ENCODE measurements at places on chromosomes 6 and 20.

DNA sequence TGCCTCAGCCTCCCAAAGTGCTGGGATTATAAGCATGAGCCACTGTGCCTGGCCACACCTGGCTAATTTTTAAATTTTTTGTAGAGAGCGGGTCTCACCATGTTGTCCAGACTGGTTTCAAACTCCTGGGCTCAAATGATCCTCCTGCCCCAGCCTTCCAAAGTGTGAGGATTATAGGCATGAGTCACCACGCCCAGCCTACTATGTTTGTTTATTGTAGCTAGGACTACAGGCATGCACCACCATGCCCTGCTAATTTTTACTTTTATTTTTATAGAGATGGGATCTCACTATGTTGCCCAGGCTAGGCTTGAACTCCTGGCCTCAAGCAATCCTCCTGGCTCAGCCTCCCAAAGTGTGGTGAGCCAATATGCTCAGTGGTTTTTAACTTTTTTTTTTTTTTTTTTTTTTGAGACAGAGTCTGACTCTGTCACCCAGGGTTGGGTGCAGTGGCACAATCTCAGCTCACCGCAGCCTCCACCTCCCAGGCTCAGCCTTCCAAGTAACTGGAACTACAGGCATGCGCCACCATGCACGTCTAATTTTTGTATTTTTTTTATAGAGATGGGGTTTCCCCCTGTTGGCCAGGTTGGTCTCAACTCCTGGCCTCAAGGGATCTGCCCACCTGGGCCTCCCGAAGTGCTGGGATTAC is 12.0 kb upstream of the DDX43 start:
- DNase-seq = no peak

DNA sequence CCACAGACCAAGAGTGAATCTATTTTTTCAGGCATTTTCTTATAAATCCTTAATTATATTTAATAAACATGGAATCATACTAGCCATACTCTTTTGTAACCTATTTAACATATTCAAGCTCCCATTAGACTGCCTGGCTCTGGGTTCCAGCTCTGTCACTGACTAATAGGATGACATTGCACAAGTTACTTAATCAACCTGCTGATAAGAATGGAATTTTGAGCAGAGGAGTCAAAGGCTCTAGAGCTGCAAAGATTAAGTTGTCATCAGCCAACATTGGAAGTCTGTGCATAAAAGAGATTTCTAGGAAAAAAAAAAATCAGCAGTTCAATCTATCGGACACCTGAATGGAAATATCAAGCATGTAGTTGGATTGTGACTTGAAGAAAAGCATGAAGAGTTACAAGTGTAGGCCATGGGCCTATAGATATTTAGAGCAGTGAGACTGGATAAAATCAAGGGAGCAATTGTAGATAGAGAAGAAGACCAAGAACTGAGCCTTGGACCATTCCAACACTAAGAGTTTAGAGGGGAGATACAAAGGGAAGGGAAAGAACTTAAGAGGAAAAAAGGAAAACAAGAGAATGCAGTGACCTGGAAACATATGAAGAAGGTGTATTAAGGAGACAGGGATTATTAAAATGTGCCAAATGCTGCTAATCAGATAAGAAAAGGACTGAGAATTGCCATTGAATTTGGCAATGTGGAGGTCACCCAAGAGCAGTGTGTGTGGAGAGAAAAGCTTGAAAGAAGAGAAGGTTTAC is 11.0 kb upstream of the HINT3 start:
- DNase-seq = no peak

DNA sequence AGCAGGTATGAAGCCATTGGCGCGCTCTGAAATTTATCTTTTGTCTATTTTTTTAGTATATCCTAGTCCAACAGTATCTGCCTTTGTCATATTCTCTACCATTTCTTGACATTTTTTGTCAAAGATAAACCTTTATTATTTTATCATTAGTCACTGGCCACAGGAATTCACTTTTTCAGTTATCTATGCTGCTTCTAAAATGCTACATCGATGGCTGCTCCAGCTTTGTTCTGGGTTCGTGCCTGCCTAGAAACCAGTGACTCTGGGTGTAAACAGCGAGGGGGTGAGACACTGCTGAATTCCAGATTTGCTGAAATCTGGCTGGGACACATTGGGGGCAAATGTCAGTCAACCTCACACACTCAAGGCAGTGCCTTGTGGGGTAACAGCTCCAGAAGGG is 193.4 kb downstream of the CDC5L start:
- DNase-seq = no peak

- no peak for DNase-seq
These were observed 27.3 kb upstream of the STX16 start for GRCh38 chr20:58623579-58624473.

GRCh38 chr6:34524971-34525370 is 31.2 kb downstream of the SPDEF start:
- DNase-seq = no peak

GRCh38 chr6:126199466-126199865 is 140.4 kb upstream of the CENPW start:
- no peak for DNase-seq

DNA sequence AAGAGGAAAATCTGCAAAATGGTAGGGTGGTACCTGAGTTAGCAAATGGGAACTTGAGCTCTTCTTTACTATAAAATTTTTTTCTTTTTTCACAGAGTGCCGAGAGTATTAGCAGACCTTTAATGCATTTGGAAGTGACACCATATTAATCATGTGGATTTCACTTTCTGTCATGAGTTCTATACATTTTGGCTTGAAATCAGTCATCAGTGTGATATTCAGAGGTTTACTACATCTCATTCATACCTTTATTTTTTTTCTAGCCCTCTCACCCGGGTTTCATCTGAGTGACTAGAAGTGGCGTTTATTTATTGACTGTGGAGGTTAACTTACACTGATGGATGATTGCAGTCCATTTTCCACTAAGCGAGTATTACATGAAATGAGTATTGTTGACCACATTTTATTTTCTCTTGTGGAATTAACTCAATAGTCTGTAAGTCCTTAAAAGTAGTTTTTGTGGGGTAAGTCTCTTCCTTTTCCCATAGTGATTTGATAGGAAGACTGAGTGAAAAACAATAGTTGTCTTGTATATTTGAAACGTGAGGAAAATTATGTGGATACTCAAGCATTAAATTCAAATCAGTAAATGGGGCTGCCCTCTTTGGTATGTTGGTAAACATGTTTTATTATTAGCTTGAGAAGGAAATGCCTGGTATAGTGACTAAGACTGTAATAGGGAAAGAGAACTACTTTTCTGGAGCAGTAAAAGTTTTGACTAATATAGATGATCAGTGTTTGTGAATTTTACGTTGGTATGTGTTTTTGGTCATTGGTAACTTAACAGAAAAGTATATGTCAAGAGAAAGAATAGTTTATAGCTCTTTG is 55.5 kb downstream of the JARID2 start:
- no peak for DNase-seq

GRCh38 chr6:130852844-130853554 is 25.8 kb downstream of the SMLR1 start:
- no peak for DNase-seq

GRCh38 chr20:11207749-11208502 is 534.1 kb upstream of the JAG1 start:
- DNase-seq = no peak

- DNase-seq = no peak
These were observed 9.5 kb upstream of the DTNBP1 start for GRCh38 chr6:15672291-15672690.

- DNase-seq = no peak
These were observed 3.8 kb downstream of the EFHC1 start for GRCh38 chr6:52423971-52424381.

GRCh38 chr6:43060034-43060754 is 763 bp downstream of the KLC4 start:
- DNase-seq = no peak

DNA sequence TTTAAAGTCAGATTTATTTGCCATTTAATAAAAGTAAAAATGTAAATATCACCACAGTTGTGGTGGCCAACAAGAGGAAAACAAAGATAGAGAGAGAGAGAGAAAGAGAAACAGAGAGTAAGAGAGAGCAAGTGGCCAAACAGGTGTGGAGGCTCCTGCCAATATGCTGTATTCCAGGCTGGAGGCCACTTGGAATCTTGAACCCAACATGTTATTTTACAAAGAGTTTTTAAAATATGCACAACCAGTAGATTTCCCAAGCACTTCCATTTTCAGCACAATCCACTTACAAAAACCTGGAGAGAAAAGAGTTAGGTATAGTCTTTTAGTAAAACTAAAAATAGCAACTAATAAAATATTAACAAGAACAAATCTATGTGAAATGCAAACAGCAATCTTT is 1323.1 kb upstream of the CITED2 start:
- no peak for DNase-seq

GRCh38 chr20:14498772-14499171 is 161.4 kb upstream of the FLRT3 start:
- no peak for DNase-seq

- no peak for DNase-seq
These were observed 60.2 kb downstream of the CEBPB start for GRCh38 chr20:50250679-50251382.

DNA sequence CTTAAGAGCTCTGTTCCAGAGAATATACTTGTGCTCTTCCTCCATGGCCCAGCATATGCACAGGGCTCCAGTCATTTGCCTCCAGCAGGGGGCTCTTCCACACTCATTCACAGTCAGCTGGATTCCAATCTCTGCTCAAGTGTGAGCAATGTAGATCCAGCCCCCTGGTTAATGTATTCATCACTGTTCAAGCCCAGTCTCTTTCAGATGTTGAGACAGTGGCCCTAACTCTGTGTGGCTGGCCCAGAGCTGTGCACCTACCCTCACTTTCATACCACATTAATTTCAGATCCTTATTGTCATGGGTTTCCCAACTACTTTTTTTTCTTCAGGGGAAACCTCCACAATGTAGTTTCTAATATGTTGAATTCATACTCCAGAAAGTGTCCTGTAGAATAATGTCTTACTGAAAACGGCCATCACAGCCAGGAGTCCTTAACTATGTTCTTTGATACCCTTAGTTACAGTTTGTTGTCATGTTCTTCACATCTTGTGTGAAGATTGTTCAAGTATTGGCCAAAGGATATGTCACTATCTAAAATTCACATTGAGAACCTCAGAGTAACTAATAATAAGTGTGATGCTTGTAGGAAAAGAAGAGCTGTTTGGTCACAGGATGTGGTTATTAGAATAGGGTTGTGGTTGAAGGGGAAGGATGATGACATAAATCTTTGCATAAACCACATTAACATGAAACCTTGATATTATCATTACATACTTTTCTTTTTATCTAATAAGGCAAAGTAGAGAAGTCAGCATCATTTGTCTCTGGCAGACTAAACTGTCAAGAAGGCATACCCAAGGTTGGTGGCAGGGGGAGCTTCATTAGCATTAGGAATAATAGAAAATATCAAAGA is 14.4 kb upstream of the HLA-DQA1 start:
- DNase-seq = peak; percentile 22

DNA sequence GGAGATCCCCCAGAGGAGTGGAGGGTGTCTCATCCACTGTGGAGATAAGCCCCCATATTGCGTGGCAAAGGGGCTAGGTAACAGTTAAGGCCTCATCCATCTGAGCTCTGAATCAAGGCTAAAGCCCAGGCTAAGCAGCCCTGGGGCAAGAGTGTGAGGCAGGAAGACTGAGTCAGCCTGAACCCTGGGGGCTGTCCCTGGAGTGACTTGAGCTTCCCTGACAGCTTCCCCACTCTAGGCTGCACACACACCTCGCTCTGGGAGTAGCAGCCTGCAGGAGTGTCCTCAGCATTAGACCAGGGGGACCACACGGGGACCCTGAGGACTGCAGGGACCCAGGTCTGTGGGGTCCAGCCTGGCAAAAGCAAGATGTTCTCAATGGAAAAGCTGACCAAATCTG is 27.9 kb downstream of the UBD start:
- peak; percentile 33 for DNase-seq

- DNase-seq = peak; percentile 91
These were observed 60.3 kb upstream of the HFE start for GRCh38 chr6:26026833-26027490.

GRCh38 chr20:47665221-47665991 is 119.9 kb downstream of the SULF2 start:
- DNase-seq = no peak

DNA sequence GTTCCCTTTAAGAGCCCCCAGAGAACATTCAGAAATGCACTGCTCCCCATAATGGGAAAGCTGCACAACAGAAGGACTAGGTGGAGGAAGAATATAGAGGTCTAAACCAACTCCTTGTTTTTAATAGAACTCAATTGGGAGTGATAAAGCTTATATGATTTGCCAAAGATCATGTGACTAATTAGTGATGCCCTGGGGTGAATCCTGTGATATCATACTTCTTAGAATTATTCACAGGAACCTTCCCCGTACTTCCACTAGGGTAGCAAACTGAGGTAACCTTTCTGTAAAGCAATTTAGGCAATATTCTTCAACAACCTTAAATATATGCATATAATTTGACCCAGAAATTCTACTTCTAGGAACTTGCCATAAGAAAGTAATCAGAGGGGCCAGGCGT is 84.4 kb downstream of the TFAP2A start:
- no peak for DNase-seq

DNA sequence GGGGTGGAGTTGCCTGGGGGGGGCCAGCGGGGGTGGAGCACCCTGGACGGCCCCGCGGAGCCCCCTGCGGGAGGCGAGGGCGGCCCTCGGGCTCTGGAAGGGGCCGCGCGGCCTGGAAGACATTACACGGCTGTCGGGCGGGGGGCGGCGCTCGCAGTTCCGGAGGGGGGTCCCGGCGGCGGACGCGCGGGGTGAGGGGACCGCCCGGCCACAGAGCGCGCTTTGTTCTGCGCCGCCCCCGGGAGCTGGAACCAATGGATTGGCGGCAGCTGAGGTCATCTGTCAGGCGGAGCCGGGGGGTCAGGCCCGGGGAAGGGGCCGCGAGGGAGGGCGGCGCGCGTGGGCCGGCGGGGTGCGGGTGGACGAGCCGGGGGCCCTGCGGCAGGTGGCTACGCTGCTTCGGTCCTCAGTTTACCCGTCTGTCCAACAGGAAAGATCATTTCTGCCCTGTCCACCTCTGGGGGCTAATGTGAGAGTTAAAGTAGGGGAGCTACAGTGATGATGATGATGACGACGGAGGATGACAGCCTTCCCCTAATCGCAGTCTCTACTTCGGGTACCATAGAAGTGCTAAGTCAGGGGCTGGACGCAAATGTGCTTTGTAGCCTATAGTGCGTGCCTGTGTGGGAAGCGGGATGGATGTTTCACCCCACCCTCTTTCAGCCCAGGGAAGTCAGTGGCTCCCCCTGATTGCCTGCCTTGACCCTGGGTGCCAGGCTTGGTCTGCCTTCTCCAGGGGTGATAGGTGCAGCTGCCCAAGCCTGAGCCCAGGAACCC is 10.4 kb downstream of the SRXN1 start:
- DNase-seq = no peak

DNA sequence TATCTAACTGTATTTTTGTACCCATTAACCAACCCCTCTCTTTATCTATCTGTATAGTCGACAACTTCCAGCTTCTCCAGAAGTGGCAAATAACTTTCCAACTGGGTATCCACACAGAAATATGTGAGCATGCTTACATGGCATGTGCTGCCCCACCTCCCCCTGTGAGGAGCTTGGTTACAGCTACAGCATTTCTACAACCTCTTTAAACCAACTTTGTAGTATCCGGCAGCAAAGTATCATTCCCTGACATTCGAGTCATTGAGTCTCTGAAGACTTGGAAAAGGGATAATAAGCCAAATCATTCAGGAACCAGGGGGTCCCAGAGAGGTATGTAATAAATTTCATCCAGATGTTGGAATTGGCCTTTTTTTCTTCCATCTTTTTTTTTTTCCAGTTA is 48.2 kb upstream of the ASIP start:
- no peak for DNase-seq
